Natural killer cell treated with Interleukin-12 subunit alpha and Interleukin-12 subunit beta and Interleukin-15 and Interleukin-18, amount 100 ng/mL, for 72 hours (primary cell): ENCODE measurements at places on chromosomes 13 and 19. TPM values are rescaled to one million over a fixed set of nuclear protein-coding genes. Genes with fewer than 3 reads are reported as not detected.

TJP3 gene
- total RNA-seq, result 2.1 TPM

TMEM59L gene
- total RNA-seq, result not detected

APC2 gene
- 0.05 TPM for total RNA-seq

CRLF1 gene
- not detected for total RNA-seq

ZNF442 gene
- 0.47 TPM for total RNA-seq

ATP1A3 gene
- 4.2 TPM for total RNA-seq

DNA sequence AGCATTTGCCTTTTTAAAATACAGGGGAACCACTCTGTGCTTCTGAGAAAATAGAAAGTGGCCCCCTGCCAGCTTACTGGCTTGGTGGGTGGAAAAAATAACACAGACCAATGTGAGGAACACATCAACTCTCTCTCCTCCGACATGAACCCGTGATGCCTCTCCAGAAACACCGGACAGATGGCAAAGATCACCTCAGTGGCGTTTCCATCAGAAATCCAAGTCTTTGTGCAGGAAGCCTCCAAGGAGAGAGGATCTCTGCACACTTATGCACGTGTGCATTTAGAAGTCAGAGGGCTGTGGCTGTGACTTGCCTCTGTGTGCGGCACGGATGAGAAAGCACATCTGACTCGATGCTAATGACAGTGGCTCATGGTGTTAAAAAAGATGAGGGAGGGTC lies 112.3 kb upstream of the KLF12 start:
- H3K4me1 ChIP-seq, result peaks cover 57% of the 10 kb centered on the region
- H3K36me3 ChIP-seq, result peaks cover 4% of the 10 kb centered on the region
- H3K27me3 ChIP-seq, result no peaks in the 10 kb centered on the region
- peak overlapping the region; percentile 6 for H3K27ac ChIP-seq
- H3K4me3 ChIP-seq, result peak overlapping the region; percentile 62

DNA sequence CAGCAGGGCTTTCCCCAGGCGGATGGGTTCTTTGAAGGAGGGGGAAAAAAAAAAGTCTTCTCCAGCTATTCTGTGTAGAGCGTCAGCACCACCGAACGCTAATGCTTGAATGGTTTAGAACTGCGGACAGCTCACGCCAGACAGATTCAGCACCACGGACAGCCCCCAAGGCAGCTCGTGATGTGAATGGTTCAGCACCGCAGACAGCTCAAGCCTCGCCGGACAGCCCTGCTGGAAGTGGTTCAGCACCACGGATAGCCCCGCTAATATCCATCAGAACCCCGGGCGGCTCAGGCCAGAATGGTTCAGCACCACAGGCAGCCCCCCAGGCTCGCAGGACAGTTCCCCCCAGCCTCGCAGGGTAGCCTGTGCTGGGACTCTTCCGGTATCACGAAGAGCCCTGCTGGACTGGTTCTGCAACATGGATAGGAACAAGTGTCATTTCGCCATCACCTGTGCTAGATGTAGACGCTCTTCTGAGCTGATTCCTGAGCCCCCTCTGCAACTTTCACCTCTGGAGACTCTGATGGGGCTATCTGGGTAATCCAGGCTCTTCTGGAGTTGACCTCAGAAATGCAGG lies 4.9 kb upstream of the SMIM17 start:
- H3K4me1 ChIP-seq, result peaks cover 3% of the 10 kb centered on the region
- peaks cover 30% of the 10 kb centered on the region for H3K36me3 ChIP-seq
- H3K4me3 ChIP-seq, result no peak overlapping the region
- H3K27ac ChIP-seq, result no peak overlapping the region
- no peak for DNase-seq
- no peaks in the 10 kb centered on the region for H3K27me3 ChIP-seq

DNA sequence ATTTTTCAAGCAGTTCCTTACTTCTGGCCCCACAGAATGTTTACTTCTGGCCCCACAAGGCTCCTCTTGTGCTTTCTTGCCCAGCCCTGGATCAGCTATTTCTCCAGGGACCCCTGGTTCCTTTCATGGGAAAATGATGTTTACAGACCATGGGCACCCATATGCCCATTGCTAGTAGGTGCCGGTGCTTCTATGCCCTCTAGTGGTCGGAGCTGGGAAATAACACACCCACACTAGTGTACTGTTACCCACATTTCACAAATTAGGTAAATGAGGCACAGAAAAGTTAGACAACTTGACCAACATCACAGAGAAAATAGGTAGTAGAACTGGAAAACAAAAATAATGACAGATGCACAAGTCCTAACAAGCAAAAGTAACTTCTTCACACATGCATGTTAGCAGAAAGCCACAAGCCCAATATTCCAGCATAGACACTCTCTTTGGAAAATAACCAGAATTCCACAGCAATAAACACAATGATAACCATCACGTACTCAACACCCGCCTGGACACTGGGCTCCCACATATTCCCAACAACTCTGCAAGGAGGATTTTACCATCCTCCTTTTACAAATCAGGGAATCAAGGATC lies 1.3 kb upstream of the CEACAM6 start:
- H3K27ac ChIP-seq, result no peak overlapping the region
- no peaks in the 10 kb centered on the region for H3K36me3 ChIP-seq
- H3K27me3 ChIP-seq, result peaks cover 37% of the 10 kb centered on the region
- peaks cover 5% of the 10 kb centered on the region for H3K4me1 ChIP-seq

DNA sequence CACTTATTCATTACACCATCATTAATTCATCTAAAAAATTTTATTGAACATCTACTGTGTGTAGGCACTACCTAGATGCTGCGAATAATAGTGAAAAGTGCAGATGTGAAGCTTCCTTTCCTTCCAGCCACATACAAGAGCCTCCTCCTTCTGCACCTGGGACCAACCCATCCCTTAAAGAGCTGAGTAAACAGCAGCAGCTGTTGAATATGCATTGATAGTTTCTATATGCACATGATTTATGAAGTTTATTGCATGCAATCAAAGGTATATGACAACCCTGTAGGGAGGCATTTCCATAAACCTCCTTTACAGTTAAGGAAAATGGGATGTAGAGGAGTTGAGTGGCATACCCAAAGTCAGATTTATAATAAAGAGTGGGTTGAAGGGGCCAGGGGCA lies 110.3 kb upstream of the IPO5 start:
- no peaks in the 10 kb centered on the region for H3K4me1 ChIP-seq
- H3K36me3 ChIP-seq, result no peaks in the 10 kb centered on the region
- no peak overlapping the region for H3K4me3 ChIP-seq
- DNase-seq, result no peak

GRCh38 chr13:48842316-48842715 lies 133.4 kb upstream of the FNDC3A start:
- no peaks in the 10 kb centered on the region for H3K36me3 ChIP-seq
- no peak for DNase-seq
- no peak overlapping the region for H3K27ac ChIP-seq
- H3K4me1 ChIP-seq, result no peaks in the 10 kb centered on the region

DNA sequence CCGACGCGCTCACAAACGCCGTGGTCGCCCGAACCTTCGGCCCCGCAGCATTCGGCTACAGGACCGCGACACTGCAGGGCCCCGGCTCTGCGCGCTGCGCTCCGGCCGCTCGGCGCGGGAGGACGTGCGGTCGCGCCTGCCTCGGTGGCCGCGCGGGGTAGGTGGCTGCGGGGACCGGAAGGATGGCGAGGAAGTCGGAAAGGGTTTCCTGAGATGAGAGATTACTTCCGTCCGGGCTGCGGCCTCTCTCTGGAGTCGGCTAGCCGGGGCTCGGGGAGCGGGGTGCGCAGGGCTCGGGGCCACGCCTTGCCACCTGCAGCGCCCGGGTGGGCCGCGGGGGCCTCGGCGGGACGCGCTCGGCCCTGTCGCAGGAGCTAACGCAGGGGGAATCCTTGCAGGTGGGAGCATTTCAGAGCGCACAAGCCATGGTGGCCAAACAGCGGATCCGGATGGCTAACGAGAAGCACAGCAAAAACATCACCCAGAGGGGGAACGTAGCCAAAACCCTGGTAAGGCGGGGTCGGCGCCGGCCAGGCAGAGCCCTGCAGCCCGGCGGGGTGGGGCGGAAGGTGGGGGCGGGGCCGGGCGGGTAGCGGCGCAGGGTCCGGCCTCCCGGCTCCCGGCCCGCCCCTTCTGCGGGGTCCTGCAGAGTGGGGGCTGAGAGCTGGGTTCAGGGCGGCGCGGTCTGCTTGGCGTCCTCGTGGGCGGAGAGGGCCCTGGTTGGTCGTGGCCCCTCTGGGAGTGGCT lies at the start of gene SERP2:
TSS of gene SERP2 (plus strand) at position 224 of the 747 bp plus-strand sequence. CDS start at position 426, 202 bp downstream.
- DNase-seq, result peak; percentile 67
- peaks cover 5% of the 10 kb centered on the region for H3K4me1 ChIP-seq
- H3K27me3 ChIP-seq, result peaks cover 18% of the 10 kb centered on the region
- peak within 1 kb of the TSS; percentile 76 for H3K4me3 ChIP-seq
- no peak within 1 kb of the TSS for H3K27ac ChIP-seq
- peaks cover 6% of the 10 kb centered on the region for H3K36me3 ChIP-seq

DNA sequence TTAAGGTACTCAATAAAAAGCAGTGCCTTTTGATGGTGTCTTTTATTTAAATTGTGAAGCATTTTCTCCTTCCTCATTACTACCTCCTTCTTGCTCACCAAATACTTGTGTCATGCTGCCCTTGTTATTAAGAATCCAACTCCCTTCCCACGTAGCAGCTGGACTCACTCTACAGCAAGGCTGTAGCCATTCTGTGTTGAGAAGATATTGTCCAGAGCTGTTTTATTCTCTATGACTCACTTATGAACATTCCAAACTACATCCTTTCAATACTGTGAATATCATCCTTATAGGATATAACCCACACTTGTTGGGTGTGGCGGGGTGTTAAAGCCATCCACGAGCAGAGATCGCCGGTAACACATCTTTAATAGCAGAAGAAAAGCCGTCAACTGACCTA lies 1671.5 kb upstream of the SLC10A2 start:
- no peaks in the 10 kb centered on the region for H3K27me3 ChIP-seq
- no peak overlapping the region for H3K4me3 ChIP-seq
- DNase-seq, result no peak
- no peaks in the 10 kb centered on the region for H3K4me1 ChIP-seq

DNA sequence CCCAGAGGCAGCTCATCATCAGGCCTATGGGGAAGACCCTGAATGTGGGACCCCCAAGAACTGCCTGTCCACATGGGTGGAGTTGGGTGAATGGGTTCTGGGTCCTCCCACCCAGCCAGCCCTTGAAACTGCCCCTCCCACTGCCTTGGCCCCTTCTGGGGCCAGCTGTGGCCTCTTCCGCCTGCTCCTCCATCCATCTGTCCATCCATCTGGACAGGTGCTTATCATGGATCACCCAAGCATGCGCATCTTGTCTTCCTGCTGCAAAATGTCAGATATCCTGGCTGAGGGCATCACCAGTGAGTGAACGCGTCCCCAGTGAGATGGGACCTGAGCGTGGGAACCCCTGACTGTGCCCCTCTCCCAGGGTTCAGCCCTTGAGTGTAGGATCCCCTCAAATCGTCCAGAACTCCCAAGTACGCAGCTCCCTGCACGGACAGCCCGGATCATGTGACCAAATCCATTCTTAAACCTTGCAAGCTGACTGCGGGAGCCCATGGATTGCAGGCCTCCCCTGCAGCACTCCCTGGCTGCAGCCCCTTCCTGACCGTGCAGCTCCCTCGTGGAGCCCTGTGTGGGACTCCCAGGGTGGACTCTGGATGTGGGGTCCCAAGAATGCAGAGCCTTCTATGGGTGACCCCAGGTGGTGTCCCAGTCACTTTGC lies 2.0 kb downstream of the STXBP2 start:
- H3K36me3 ChIP-seq, result peaks cover 9% of the 10 kb centered on the region
- peaks cover 22% of the 10 kb centered on the region for H3K4me1 ChIP-seq
- no peak overlapping the region for H3K27ac ChIP-seq
- H3K4me3 ChIP-seq, result peak overlapping the region; percentile 51
- no peaks in the 10 kb centered on the region for H3K27me3 ChIP-seq
